NCI-H2081 (cell line): ENCODE measurements at places on chromosomes 1 and 21.

DNA sequence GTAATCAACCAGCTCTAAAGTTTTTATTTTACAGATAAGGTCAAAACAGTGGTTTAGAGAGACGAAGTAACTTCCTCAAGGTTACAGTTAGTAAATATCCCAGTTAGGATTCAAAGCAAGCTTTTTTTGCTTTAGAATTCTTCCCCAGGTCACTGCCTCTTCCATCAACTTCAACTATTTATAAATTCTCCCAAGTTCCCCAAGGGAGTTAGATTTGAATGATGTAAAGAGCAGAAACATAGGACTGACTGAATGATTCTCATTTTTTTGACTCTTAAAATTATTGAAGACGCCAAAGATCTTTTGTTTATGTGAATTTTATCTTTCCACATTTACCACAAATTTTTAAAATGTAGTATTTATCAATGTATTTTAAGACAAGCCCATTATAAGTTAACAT is 4.1 kb downstream of the POGZ start:
- no peak for DNase-seq

- no peak for DNase-seq
Observed at GRCh38 chr1:58447042-58447441, 99.5 kb downstream of the OMA1 start.

- DNase-seq, result no peak
Observed at GRCh38 chr1:34900775-34901502, 28.5 kb downstream of the DLGAP3 start.

- peak; percentile 99 for DNase-seq
Observed at GRCh38 chr1:60621368-60621851, 461.0 kb upstream of the NFIA start.

GRCh38 chr1:22387919-22388580 is 63.6 kb upstream of the ZBTB40 start:
- DNase-seq, result no peak
